ENCODE measurements at places on chromosomes 2 and 18.
A peak's percentile ranks its signal among the peaks of the same experiment; 100 is the strongest.

GRCh38 chr2:179479947-179480346 is 215.3 kb upstream of the SESTD1 start:
- no peak for DNase-seq

- no peak for DNase-seq
Observed at GRCh38 chr2:58350484-58350883, 109.4 kb upstream of the FANCL start.

GRCh38 chr2:15808204-15808910 is 132.0 kb upstream of the MYCN start:
- peak; percentile 43 for DNase-seq

- no peak for DNase-seq
Observed at GRCh38 chr2:237184192-237184918, 98.7 kb downstream of the COPS8 start.

GRCh38 chr2:122100756-122101155 is 345.3 kb downstream of the TSN start:
- no peak for DNase-seq

GRCh38 chr2:222651718-222652418 is 4.0 kb downstream of the FARSB start:
- DNase-seq, result no peak

GRCh38 chr2:108921096-108922030 is 67.7 kb downstream of the EDAR start:
- DNase-seq, result no peak

GRCh38 chr18:76145521-76146376 is 349.3 kb downstream of the ZNF516 start:
- DNase-seq, result no peak

DNA sequence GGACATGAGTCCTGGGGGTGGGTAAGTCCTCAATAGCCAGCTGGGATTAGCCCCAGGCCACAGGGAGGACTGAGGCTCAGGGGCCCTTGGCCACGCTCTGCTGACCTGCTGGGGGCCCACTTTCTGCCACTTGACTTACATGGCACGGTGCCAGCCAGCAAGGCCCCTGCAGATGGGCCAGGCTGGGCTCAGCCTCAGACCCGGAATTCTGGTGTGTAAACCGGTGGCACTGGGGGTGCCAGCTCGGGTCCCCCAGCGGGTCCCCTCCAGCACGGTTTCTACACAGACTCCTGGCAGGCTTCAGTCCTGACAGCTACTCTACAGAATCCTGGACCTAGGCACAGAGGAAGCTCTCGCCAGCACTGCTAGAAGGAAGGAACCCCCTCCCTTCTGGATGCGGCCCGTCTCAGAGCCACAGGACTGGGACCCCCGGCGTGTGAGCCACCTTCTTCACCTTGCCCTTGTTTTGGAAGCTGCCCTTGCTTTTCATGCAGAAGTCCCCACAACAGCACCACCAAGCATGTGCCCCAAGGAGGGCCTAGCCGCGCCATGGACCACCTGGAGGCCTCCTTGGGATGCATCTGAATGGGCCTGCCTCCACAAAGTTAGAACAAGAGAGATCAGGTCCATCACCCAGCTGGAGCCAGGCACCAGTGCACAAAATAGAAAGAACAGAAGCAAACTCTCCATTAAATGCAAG is 8.0 kb downstream of the HDAC4 start:
- DNase-seq, result no peak

- no peak for DNase-seq
Observed at GRCh38 chr2:195270466-195271039, 386.5 kb upstream of the SLC39A10 start.

- DNase-seq, result no peak
Observed at GRCh38 chr2:177000061-177000714, 212.4 kb upstream of the HNRNPA3 start.

DNA sequence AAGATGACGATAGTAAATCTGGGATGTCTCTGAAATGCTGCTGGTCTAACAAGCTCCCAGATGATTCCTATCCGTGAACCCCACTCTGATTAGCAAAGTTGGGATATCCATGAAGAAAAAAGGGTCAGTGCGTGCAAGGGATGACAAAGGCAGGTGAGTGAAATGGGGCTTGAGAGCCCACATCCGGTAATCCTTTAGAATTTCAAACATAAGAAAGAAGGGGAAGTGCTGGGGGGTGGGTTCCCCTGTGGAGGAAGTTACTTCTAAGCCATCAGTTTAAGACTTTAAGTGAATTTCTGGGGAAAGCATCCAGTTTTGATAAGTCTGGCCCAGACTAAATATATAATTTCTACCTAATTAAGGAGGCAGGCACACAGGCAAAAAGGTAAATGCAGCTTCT is 209.5 kb downstream of the DPP10 start:
- DNase-seq, result no peak

GRCh38 chr2:136324966-136325365 is 207.0 kb upstream of the CXCR4 start:
- DNase-seq, result no peak

DNA sequence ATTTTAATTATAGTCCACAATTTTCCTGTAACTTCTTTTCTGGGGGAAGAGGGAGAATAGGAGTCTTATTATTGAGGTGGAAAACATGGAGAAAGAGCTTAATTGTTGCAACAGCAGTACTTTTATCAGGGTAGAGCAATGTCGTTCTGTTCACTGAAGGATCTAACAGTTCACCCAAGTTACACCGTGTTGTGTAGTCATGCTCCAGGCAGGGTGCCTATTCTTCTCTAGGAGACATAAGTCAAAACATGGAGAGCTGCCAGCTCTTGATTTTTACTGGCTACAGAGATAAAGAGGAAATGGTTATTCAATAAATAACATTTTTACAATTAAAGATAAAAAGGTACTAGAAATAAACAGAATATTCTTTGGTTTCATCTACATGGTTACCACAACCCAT is 594.3 kb upstream of the NETO1 start:
- DNase-seq, result peak; percentile 72

GRCh38 chr18:63472380-63472779 is 4.4 kb upstream of the SERPINB5 start:
- no peak for DNase-seq

GRCh38 chr2:63257473-63257872 is 206.8 kb downstream of the OTX1 start:
- no peak for DNase-seq

- DNase-seq, result no peak
Observed at GRCh38 chr2:62686012-62686685, 19.4 kb upstream of the EHBP1 start.

DNA sequence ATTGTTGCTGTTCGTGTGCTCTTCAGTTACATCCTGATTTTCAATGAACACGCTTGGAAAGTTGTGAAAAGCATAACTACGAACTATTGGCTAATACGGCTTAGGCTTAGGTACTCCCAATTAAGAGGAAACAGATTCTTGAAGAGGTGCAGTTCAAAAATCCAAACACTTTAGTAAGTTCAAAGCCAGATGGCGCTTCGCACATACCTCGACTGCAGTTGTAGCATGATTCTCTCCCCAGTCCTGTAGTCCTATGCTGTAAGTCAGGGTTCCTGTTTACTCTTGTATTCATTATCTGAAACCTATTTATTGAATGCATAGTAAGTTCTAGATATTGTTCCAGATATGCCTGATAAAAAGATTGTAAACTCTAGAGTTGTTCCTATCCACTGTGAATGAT is 165.2 kb downstream of the TRIB2 start:
- DNase-seq, result no peak

GRCh38 chr2:4909346-4910009 is 782.7 kb upstream of the SOX11 start:
- no peak for DNase-seq

- DNase-seq, result no peak
Observed at GRCh38 chr2:120587279-120587996, 148.2 kb upstream of the GLI2 start.

- DNase-seq, result no peak
Observed at GRCh38 chr2:230684270-230685168, 28.1 kb upstream of the CAB39 start.

DNA sequence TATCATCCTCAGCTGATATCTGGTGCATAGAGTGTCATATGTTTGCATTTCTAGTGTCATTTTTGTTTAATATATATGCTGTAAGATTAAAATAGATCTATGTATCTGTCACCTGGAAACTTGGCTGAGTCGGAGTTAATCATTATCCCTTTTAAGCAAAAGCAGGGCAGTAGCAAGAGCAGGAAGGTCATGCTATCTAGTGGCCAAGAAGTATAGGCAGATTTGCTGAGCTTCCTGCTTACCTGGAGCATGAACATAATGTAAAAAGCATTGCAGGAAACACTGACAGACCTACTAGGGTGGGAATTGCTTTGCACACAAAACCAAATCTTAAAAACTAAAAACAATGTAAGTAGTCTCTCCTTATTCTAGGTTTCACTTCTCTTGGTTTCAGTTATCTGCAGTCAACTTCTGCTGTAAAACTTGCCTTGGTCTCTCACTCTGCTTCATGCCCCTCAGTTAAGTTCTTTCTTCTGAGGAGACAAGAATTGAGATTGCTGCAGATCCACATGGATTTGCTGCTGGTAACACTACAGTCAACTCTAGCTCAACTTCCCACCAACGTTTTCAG is 295.3 kb downstream of the CDH7 start:
- DNase-seq, result no peak

DNA sequence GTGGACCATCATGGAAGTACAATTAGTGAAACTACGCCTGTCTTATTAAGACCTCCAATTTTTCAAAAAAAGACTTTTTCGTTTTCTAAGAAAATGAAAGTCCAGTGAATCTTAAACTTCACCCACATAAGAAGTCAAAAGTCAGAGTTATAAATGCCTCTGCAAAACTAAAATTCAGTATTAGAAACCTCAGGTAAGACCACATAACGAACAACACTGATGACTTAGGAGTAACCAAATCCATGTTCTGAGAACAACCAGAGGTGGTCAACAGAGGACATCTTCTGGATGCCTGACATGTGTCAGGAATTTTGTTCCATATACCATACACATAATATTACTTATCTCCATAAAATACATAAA is 62.4 kb downstream of the RPL31 start:
- DNase-seq, result no peak
